ENCODE measurements at places on chromosomes 12 and 14.

DNA sequence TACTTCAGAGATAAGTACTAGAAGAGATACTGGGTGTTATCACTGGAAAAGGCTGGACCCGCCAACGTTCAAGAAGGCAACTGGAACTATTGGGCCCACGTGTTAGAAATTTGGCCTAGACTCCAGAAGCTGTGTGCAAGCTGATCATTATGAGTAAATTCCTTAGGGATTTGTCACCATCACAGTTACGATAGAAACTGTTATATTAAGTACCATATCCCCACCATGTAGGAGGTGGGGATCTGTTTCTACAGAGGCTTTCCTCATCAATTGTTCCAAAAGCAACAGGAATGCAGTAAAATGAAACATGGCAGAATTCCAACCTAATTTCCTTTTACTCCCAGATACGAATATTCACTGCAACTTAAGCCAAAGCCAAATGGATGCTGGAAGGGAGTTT is 170.7 kb downstream of the NOVA1 start:
- DNase-seq: no peak

DNA sequence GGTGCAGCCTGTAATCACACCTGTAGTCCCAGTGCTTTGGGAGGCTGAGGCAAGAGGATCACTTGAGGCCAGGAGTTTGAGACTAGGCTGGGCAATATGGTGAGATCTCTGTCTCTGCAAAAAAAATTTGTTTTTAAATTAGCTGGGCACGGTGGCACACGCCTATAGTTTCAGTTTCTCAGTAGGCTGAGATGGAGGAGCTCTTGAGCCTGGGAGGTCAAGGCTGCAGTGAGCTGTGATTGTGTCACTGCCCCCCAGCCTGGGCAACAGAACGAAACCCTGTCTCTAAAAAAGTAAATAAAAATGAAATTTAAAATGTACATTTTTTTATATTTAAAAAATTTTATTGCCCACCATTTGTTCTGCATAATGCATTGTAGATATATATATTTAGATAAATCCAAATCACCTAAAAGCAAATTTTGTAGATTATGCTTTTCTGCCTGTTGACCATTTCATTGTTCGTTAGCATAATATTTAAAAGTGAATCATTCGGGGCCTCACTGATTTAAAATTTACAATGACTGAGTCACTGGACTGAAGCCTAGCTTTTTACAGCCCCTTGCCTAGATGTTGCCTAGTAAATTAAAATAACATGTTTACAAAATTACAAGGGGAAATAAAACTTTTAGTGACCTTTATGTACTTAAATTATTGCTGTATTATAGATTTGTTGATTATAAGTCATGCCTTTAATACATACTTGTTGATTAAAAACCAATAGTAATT is 87.9 kb downstream of the USP15 start:
- DNase-seq: no peak

- DNase-seq: no peak
Observed at GRCh38 chr14:80494769-80495168, 283.5 kb upstream of the DIO2 start.

GRCh38 chr12:132329720-132330548 is 545 bp upstream of the GALNT9 start:
- no peak for DNase-seq

GRCh38 chr12:31205054-31205453 is 120.9 kb downstream of the SINHCAF start:
- DNase-seq: no peak

DNA sequence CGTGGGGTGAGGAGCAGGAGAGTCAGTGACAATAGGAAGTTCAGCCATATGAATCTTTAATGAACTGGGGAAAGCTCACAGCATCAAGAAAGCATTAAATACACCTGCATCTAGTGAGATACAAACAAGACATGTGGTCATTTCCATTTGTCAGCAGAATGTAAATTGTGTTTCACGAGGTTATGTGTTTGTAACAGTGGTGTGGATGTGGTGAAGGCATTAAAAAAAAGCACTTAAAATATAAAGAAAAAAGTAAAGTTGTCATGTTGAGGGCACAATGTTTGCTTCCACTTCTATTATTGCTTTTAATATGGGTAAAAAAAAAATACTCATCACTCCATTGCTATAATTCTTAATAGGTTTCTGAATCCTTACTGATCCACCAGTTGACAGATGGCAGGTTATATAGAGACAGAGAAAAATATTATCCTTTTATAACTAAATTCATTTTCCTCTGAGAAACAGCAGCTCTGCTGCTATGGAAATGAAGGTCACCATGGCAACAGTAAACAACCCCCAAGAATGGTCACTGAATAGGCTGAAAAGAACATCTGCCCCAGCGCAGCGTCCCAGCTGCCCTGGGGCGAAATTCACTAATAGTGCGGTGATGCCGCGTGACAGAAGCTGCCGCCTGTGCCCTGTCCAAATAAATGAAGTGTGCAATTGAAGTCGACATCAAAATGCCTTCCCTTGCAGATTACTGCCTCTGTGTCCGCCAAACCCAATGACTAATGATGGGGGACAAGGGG is 226.1 kb downstream of the FOXN3 start:
- no peak for DNase-seq

GRCh38 chr12:30823156-30823699 is 68.5 kb upstream of the CAPRIN2 start:
- no peak for DNase-seq

- DNase-seq: no peak
Observed at GRCh38 chr12:80412343-80412953, 31.6 kb upstream of the PTPRQ start.

DNA sequence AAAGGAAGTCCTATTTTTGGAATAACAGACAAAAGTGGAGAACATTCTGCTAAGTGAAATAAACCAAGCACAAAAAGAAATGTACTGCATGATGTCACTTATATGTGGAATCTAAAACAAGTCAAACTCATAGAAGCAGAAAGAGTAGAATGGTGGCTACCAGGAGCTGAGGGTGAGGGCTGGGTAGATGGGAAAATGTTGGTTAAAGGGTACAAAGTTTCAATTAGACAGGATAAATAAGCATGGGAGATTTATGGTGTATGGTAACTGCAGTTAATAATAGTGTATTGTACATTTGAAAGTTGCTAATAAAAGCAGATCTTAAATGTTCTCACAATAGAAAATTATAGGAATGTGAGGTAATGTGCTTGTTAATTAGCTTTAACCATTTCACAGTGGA is 12.8 kb downstream of the LUM start:
- DNase-seq: no peak

DNA sequence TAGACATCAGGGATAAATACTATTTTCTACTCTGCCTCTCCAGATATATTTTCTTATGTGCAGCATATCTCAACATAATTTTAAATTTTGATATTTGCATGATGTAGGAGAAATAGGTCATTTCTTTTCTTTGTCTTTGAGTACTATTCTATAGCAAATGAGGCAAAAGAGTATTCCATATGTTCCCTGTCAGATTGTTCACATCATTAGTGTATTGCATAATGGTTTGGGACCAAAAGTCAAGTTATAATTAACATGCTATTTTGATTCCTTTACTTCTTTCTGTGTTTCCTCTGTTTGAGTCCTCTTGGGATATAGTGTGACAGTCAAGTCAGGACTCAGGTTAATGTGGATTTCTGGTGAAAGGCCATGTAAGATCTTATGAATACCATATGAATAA is 864.6 kb upstream of the FBXO33 start:
- no peak for DNase-seq

DNA sequence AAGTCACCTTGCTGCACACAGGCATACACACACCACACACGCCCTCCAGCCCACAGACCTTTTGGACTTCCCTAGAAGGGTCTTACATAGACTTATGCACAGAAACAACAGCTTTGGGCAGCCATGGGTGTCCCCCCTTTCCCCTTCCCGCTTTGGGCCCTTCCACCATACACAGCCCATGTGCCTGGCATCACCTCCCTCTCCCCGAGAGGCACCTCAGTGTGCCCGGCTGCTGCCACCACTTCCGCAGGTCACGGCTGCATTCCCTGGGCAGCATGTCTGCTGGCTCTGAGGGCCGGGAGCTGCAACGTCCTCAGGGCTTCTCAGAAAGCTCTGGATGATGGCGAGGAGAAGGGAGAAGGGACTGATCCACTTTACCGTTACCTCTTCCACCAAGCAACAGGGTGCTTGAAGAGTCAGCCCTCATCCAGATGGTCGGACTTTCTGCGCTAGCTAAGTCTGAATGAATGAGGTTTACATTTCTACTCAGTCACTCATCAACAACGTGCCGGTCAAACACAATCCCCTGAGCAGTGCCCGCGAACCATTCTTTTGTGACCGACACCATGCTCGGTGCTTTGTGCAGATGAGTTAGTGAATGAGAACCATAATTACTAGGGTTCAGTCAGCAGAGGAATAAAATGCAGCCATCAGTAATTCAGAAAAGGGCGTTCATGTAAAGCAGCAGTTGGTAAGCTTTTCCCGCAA is 72.2 kb upstream of the BCL11B start:
- DNase-seq: no peak

DNA sequence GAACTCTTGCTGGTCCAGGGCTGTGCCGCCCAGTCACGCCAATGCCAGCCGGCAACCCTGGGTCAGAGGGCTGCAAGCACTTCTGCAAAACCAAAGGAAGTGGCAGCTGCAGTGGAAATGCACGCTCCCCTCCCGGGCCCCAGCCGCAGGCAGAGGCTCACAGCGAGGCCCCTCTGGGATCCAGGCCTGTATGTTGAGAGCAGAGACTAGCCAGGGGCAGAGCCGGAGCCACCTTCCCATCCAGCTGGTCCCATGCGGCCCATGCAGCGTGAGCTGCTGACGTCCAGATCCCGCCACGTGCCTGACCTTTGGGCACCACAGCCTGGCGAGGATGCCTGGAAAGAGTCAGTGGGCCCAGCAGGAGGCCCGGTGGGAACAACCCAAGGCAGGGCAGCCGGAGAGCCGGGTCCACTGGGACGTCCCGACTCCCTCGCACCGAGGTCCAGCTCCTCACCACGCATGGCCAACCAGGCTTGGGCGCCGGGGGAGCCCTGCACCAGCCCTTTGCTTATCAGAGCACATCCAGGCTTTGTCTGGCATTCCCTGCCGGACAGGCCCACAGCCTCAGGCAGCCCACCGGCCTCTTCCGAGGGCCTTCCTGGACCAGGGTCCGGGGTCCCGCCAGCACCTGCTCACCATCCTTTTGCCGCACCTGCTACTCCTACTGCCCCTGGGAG is 4.3 kb downstream of the GPR132 start:
- DNase-seq: no peak

DNA sequence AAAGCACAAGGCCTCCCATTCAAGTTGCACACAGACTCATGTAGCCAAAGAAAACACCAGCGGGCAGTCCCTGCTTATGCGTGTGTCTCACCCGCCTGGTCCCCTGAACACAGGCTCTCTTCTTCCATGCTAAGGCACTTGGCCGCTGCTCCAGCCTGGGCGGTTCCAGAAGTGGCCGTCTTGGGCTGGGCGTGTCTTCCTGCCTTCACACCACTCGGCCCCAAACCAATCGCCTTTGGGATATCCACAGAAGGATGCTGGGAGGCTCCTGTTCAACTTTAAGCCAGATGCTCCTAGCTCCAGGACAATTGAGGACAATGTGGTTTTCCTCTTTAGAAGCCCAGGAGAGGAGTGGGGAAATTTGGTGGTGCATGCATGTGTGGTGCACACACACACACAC is 2.2 kb downstream of the SCARB1 start:
- no peak for DNase-seq

- DNase-seq: no peak
Observed at GRCh38 chr12:16325426-16325825, 22.0 kb upstream of the MGST1 start.

DNA sequence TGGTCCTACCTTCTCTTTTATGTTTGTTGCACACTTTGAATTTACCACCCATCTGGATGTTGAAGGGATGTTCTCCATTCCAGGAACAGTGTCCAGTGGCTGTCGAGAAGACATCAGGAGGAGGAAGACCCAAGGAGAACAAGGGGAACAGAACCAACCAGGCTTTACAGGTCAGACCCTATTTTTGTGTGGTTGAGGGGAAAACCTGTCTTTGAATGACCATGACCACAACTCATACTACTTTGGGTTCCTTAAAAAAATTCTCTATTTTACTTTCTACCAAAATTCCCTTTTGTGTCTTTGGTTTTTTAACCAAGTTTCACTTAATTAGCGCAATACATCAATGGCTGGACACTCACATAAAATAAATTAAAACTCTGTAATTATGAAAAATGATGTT is 78.7 kb downstream of the PLXNC1 start:
- no peak for DNase-seq

DNA sequence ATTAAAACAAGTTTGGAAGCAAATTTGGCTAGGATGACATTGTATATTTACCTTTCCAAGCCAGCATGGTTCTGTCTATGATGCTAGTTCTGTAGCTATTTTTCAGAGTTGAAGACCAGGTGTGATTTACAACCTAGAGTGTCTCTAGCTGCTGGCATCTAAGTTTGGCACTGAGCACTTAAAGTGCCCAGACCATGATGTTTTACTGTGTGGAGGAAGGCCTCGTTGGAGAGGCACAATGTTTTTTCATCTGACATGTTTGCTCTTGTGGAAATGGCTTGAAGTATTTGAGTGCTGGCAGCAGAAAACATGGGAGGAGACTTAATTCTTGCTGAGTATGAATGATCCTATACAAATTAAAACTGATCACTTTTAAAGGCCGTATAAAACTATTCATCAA is 13.0 kb upstream of the C12orf71 start:
- no peak for DNase-seq

GRCh38 chr12:97877404-97877803 is 414.8 kb downstream of the RMST start:
- no peak for DNase-seq

DNA sequence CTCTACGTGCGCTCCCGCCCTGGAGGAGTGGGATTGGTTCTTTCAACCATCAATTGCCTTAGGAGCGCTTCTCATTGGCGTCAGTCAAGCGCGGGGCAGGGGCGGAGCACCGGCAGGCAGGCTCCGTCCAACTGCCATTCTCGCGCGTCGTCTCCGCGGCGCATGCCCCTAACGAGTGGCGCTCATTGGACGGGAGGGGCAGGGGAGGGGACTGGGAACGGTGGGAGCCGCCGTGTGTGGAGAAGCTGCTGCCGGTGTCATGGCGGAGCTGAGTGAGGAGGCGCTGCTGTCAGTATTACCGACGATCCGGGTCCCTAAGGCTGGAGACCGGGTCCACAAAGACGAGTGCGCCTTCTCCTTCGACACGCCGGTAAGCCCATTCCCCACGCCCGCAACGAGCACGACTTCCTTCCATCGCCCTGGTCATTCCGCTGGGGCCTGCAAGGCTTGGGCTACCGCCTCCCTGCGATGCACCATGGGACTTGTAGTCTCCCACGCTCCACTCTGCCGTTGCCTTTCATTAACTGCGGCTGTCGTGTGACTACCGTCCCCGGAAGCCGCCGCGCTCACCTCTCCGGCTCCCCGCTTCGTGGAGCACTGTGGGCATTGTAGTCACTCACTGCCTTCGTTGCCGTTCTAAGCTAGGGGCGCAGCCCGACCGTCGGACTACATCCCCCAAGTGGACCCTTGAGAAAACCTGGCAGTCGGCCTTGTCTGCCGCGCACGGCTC is at the start of gene USP5:
TSS of gene USP5 (plus strand) at position 230 of the 730 bp plus-strand sequence. CDS start at position 260, 30 bp downstream.
- DNase-seq: peak; percentile 98

GRCh38 chr12:109009766-109010165 is 11.1 kb downstream of the SVOP start:
- no peak for DNase-seq

GRCh38 chr12:92000597-92000996 is 145.0 kb downstream of the BTG1 start:
- DNase-seq: no peak

- DNase-seq: no peak
Observed at GRCh38 chr14:101600891-101601605, 39.8 kb downstream of the DIO3 start.

Measured in effector CD4-positive, alpha-beta T cell (primary cell).